ENCODE measurements at places on chromosomes 1 and 21.

DNA sequence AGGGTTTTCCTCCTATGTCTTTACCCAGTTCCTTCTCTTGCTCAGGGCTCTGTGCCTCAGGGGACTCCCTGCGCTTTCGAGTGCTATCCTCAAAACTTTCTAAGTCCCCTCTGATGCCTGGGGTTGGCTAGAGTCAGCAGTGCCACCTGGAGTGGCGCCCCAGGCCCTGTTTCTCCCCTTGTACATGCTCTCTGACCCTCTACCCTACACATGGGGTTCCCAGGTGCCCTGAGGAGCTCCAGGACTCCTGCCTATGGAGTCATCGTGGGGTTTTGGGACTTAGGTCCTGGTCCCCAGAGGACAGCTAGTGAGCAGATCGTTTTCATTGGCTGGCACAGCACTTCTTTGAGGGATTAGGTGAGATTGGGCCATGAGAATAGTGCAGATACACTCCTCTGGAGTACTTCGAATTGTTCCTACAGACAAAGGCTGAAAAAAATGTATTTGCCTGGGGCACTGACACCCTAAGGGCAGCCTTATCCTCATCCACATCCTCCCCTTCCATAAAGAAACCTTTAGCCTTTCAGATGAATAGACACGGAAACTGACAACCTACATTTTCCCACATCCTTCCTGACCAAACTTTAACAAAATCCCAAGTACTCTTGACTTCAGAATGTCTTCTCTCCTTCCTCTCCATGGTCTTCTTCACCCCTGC lies 41.5 kb downstream of the LGR6 start:
- DNase-seq: no peak

GRCh38 chr1:87045761-87046304 lies 131.4 kb downstream of the HS2ST1 start:
- peak; percentile 10 for DNase-seq

DNA sequence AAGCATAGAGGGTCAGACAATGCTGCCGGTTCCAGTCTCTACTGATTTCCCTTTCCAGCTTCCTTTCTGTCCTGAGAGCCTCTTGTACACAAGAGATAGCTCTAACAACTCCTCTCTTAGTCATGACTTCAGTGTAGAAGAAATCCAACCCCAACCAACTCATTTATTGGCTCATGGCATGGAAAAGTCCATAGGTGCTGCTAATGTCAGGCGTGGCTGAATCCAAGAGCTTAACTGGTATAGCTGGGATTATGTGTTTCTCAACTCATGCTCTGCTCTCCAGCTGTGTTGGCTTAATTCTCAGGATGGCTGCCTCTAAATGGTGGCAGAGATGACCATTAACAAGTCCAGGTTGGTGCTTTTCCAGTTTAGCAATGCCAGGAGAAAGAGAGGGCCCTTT lies 12.4 kb upstream of the THRAP3 start:
- DNase-seq: no peak

- no peak for DNase-seq
These were observed 26.5 kb downstream of the SFT2D2 start for GRCh38 chr1:168252204-168252733.

DNA sequence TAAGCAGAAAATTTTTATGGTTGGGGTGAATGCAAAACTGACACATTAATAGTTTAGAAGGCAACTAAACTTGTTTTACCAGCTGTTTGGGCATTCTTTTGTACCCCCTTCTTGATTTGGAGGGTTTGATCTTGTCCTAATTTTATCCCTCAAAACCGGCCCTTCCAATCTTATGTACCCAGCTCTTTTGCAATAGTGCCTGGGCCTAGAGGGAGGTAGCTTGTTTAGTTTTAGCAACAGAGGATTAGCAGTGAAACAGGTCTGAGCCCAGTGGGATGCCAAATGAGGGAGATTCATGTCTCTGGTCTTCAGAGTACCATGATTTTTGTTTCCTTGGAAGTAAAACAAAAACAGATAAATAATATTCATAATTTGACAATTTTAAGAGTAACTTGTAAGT lies 45.1 kb downstream of the CRP start:
- DNase-seq: no peak

DNA sequence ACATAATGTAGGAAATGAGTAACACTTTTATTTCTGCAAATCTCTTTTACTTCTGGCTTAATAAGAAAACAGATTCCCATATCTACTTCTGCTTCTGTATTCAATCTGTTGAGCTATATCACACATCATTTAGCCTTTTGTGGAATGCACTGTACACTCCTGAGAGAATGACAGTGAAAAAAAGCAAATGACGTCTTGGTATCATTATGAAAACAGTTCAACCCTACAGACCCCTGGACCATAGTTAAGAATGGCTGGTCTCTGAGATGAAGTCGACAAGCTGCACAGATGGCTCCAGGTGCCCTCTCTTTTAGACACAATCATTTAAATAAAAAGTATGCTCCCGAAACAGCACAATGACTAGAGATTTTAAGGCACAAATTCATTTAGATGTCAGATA lies 247.0 kb downstream of the RERE start:
- no peak for DNase-seq

GRCh38 chr21:37184784-37185593 lies 82.1 kb downstream of the VPS26C start:
- DNase-seq: no peak

- DNase-seq: no peak
These were observed 41.3 kb upstream of the TRIM45 start for GRCh38 chr1:117162816-117163215.

- no peak for DNase-seq
These were observed 485.3 kb upstream of the NFIA start for GRCh38 chr1:60596791-60597750.

DNA sequence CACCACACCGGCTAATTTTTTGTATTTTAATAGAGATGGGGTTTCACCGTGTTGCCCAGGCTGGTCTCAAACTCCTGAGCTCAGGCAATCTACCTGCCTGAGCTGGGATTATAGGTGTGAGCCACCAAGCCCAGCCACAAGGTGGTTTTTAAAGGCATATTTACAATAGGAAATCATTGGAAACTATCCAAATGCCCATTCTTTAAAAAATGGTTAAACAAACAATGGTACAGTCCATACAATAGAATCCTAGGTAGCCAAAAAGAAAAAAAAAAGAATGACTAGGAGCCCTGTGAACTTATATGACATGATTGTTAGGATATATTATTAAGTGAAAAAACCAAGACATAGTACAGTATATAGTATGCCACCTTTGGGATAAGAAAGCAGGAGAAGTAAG lies 5.3 kb downstream of the ATP2B4 start:
- no peak for DNase-seq

GRCh38 chr21:32687643-32688345 lies 40.0 kb downstream of the SYNJ1 start:
- DNase-seq: no peak

- no peak for DNase-seq
These were observed 1.1 kb downstream of the NKAIN1 start for GRCh38 chr1:31238612-31238985.

DNA sequence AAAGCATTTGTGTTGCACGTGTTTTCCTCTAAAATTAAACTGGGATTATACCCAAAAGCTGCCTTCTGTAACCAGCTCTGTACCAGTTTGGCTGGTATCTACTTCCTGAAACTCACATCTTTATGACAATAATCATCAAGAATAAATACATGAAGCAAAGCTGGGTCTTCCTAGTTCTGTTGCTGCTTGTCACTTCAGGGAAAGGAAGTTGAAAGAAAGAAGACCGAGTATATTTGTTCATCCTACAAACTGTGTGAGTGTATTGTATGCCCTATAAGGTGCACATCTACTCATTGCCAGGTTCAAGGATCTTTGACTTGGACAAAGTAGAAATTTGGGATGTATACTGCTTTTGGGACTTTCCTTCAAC lies 29.1 kb upstream of the IFNGR2 start:
- no peak for DNase-seq

GRCh38 chr1:164578479-164579200 lies 19.7 kb downstream of the PBX1 start:
- DNase-seq: no peak

GRCh38 chr1:14666373-14666772 lies 67.9 kb downstream of the KAZN start:
- DNase-seq: no peak

- no peak for DNase-seq
These were observed 21.0 kb upstream of the CBR3 start for GRCh38 chr21:36113647-36114428.

- no peak for DNase-seq
These were observed 16.0 kb upstream of the C1orf21 start for GRCh38 chr1:184370850-184371249.

DNA sequence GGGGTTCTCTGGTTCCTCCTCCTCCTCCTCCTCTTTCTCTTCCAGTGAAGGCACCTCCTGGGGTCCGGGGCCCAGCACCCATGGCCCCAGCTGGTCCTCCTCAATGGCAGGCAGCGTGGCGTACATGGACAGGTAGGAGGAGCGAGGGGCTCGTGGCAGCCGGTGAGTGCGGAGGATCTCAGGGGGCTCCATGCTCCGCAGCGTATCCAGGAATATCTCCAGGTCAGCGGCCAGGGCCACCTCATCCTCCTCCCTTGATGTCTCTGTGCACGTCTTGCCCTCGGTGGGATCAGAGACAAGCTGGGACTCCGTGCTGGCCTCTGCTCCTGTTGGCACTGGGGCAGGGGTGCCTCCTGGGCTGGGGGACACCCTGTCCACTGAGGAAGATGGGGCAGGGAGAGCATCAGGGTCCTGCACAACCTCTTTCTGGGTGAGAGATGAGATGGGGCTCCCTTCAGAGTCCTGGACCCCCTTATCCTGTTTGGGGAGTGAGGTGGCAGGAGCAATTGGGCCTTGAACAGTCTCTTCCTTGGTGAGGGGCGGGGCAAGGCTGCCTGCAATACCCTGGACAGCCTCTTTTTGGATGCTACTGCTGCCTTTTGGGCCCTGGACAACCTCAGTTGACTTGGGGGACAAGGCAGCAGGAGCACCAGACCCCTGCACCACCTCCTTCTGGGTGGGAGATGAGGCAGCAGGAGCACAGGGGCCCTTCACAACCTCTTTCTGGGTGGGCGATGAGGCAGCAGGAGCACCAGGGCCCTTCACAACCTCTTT lies 9.6 kb downstream of the CRYBG2 start:
- DNase-seq: no peak

GRCh38 chr1:201982082-201982622 lies 296 bp upstream of the RNPEP start:
- DNase-seq: no peak

- no peak for DNase-seq
These were observed 5.1 kb downstream of the HSPB7 start for GRCh38 chr1:16012590-16013219.

DNA sequence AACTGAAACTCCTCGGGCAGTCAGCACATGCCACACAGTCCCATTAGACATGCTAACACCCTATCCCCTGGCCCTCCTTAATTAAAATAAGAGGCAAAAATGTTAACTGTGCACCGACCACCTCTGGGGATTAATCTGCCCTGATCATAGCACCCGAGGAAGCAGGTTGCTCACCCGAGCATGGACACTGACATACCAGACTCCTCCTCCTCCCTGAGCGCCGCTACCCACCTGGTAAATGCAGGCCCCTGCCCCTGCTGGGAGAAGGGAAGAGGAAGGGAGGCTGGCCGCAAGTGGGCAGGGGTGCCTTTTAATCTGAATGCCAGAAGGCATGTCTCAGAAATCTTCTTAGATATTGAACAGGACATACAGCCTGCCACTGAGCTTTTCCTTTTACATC lies 360.9 kb downstream of the RRAGC start:
- no peak for DNase-seq

- DNase-seq: no peak
These were observed 1626.7 kb upstream of the B3GALT2 start for GRCh38 chr1:194813096-194813495.

GRCh38 chr1:17113963-17114362 lies 5.3 kb downstream of the PADI2 start:
- no peak for DNase-seq

DNA sequence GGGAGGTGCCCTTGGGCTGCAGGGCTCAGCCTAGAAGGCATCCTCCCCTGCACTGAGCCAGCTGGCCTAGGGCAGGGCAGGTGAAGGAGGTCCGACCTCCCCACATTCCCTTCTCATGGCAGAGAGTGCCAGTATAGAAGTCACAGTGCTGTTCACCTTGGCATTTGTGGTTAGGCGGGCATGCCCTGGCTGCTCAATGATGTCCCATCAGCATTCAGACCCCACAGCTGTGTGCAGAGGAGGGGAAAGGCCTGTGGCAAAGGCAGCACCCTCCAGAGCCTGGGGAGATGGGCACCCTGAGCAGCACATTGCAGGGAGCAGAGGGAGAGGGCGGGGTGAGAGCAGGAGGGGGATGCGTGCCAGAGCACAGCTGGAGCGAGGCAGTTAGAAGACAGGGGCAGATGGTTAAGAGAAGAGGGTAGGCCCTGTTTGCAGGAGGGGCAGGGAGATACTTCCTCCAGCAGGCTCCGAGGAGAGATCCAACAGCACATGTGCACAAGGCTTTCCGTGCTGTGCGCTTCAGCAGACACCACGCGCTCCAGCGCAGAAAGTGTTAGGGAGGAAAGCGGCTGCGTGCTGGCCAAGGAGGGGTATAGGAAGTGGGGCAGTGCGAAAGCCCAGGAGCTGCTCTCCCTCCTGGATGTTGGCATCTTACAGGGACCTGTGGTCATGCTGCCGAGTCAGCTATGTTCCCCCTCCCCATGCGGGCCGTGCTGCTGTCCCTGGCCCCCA lies 43.7 kb upstream of the COL6A1 start:
- no peak for DNase-seq

DNA sequence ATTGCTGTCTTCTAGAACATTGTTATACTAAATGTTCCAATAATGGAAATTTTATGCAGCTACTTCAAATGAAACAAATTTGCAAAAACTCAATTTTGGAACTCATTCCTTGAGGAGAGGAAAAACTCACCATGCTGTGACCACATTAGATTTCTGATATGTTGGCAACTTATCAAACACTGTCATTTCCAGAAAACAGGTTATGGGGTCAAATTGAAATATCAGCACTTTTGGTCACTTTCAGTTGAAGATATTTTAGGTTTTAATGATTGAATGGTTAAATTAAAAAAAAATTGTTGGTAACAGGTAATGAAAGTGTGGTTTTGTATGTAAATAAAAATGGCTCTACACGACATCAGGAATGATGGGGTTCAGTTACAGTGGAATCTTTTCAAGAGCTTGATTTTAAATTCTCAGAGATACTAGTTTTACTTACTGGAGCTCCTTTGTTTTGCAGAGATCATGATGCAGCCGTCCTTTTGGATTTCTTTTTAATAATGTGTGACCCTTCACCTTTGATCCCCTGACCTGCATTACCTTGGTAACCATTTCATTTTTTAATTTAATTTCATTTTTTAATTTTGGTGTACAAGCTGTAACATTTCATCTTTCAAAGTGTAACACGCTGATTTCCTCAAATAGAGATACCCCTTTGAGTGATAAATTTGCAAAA lies 86.2 kb downstream of the CAMTA1 start:
- DNase-seq: no peak

DNA sequence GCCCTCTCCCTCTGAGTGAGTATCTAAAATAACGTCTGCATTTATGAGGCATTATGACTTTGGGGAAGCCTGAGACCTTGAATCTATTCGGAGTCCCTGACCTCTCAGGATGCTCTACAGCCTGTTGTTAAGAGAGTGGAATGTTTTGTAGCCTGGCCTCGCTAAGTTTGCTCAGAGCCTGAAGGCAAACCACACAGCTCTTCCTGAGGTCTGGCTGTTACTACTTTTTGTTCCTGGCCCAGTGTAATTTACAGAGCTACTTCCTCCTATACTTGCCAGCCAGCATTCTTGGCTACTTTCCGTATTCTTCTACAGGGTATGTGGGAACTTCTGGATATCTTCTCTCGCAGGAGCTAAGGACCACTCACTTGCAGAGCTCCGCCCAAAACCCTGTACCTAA lies 3.6 kb upstream of the ZMYM4 start:
- DNase-seq: no peak

GRCh38 chr1:62263006-62263813 lies 56.0 kb downstream of the KANK4 start:
- no peak for DNase-seq
